ENCODE measurements at places on chromosomes 5 and 9. TPM values are rescaled to one million over a fixed set of nuclear protein-coding genes. Genes with fewer than 3 reads are reported as not detected.

SV2C gene
- total RNA-seq = not detected

HARS2 gene
- 32.8 TPM for total RNA-seq

SPINK6 gene
- total RNA-seq = not detected

GRCh38 chr5:8827696-8828095 lies 718.2 kb downstream of the SEMA5A start:
- DNase-seq = peak; percentile 33

GRCh38 chr9:99488131-99489059 lies 266.3 kb downstream of the SEC61B start:
- DNase-seq = no peak

DNA sequence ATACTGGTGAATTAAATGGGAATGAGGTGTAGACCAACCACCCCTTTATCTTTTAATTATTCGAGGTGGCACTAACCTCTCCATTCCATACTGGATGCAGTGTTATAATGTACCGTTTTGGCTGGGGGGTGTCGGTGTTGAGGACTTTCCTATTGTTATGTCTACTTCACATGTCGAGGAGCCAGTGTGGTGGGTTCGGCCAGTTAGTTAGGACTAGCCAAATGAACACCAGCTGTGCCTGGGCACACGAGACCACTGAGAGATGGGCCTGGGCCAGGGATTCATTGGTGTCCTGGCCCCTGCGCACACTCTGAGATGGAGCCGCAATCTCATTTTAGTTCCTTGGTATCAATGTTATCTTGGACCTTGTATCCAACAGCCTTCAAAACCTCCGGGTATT lies 186.2 kb downstream of the CACNA1B start:
- DNase-seq = no peak

GRCh38 chr9:19998153-19998552 lies 209.3 kb upstream of the SLC24A2 start:
- DNase-seq = peak; percentile 28

- DNase-seq = no peak
Measured at GRCh38 chr5:490116-491106, 33.8 kb downstream of the SLC9A3 start.

GRCh38 chr5:11977904-11978303 lies 73.7 kb upstream of the CTNND2 start:
- DNase-seq = no peak

GRCh38 chr9:5690278-5690677 lies 61.4 kb downstream of the RIC1 start:
- no peak for DNase-seq

DNA sequence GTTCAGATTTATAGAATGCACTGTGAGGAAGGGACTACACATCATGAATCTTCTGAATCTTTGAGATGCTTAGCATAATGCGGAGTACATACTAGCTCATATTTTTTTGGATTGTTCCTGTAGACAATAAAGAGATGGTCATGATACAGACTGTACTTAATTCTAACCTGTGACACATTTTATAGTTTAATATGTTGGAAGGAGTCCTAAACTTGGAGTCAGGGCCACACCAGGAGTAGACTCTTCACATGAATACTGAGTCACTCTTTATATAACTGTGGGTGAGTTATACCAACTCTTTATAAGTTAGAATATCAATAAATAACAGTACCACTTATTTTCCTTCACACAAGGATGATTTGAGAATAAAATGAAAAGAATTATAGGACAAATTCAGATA lies 16.9 kb downstream of the C9orf85 start:
- peak; percentile 66 for DNase-seq

DNA sequence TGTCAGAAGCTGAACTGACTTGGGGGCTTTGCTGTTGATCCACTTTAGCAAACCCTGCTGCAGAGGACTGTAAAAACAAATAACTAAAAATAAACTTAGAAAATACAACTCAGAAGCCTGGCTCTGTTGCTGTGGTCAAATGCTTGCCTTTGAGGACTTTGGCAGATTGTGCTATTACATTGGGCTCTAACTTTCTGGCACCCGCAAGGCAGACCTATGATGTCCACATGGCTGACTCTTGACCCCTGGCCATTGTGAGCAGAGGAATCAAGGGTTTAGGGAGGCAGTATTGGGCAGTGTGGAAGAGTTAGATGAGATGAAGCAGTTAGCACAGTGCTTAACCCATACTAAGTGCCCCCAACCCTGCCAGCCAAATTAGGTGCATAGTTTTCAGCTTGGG lies 34.0 kb downstream of the OTULIN start:
- no peak for DNase-seq

GRCh38 chr9:107881626-107882300 lies 392.2 kb upstream of the KLF4 start:
- no peak for DNase-seq
